Hematopoietic multipotent progenitor cell treated with erythropoietin and hydrocortisone succinate and interleukin-3 and kit ligand, for 4 days (in vitro differentiated cells): ENCODE measurements at places on chromosomes 12 and 14.
A peak's percentile ranks its signal among the peaks of the same experiment; 100 is the strongest.

GRCh38 chr12:15774819-15775218 is 14.4 kb downstream of the EPS8 start:
- DNase-seq = no peak

- no peak for DNase-seq
Observed at GRCh38 chr12:22266101-22266500, 68.4 kb downstream of the ST8SIA1 start.

GRCh38 chr14:59306775-59307174 is 118.3 kb downstream of the DAAM1 start:
- DNase-seq = no peak

GRCh38 chr14:86373886-86374285 is 843.9 kb downstream of the FLRT2 start:
- DNase-seq = no peak

- DNase-seq = peak; percentile 73
Observed at GRCh38 chr12:27733052-27733656, 22.5 kb downstream of the MRPS35 start.

- DNase-seq = no peak
Observed at GRCh38 chr14:56341766-56342493, 223.7 kb downstream of the PELI2 start.

DNA sequence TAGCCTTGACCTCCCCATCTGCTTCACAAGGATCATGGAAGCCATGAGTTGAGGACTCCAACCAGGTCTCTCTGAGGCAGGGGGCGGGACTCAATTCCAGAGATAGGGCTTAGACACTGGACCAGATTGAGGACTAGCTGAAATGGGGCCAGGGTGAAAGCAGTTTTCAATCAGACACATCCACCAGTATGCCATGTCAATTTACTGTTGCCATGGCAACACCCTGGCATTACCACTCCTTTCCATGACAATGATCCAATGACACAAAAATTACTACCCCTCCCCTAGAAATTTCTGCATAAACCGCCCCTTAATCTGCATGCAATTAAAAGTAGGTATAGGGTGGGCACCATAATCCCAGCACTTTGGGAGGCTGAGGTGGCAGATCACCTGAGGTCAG is 18.6 kb upstream of the DCAF5 start:
- no peak for DNase-seq

DNA sequence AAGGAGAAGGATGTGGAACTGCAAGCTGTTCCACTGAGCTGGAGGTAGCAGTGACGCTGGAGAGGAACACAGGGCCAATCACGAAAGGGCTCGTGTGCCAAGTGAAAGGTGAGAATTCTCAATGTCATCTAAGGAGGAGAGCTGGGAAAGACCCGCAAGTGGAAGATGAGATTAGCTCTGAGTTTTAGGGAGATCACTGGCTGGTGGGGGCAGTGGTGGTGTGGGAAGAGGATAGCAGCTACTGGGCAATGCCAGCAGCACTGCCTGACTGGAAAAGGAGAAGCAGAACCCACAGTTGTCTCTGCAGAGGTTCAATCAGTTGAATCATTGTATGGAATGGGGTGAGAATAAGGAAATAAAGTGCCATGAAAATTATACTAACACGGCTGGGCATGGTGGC is 27.8 kb downstream of the SLC25A47 start:
- no peak for DNase-seq

DNA sequence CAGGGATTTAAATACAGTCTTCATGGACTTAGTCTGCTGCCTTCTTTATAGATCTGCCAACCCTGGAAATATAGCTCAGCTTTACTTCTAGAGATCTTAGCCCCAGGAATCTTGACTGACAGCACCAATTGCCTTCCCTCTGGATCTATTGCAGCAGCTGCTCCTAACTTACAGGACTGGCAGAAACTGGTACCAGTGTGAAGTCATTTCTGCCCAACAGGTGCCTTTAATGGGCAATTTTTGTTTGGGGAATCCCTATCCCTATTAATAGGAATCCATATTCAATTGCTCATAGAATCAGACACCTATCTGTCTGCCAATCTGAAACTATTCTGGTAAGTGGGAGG is 27.2 kb downstream of the SPX start:
- DNase-seq = no peak

GRCh38 chr14:95196268-95196667 is 38.9 kb upstream of the DICER1 start:
- peak; percentile 81 for DNase-seq

- DNase-seq = no peak
Observed at GRCh38 chr12:70741256-70741655, 104.0 kb upstream of the PTPRB start.

DNA sequence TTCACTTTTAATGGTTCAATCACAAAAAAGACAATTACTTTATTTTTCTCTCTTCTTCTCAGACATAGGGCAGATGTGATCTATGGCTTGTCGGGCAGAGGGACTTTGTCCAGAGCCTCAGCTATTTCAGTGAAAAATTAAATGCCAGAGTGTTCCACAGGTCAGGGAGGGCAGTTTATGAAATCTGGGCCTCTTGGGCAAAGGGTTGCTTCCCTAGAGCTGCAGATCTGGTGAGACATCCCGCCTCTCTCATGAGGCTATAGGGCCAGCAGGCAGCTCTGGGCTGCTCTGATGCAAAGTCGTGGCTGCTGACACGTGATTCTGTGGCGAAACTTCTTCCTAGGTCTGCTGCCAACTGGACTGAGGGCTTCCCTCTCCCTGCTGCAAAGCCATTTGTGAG is 6.0 kb downstream of the CLMN start:
- DNase-seq = peak; percentile 71

GRCh38 chr14:96501217-96501739 is 904 bp upstream of the PAPOLA start:
- DNase-seq = peak; percentile 52

GRCh38 chr14:99600232-99600888 is 3.6 kb downstream of the CCDC85C start:
- no peak for DNase-seq
